Left forelimb (tissue), 1 donor: ENCODE measurements at places on chromosomes 1 and 21.

GRCh38 chr21:18387994-18388393 is 15.6 kb downstream of the TMPRSS15 start:
- DNase-seq, result no peak

DNA sequence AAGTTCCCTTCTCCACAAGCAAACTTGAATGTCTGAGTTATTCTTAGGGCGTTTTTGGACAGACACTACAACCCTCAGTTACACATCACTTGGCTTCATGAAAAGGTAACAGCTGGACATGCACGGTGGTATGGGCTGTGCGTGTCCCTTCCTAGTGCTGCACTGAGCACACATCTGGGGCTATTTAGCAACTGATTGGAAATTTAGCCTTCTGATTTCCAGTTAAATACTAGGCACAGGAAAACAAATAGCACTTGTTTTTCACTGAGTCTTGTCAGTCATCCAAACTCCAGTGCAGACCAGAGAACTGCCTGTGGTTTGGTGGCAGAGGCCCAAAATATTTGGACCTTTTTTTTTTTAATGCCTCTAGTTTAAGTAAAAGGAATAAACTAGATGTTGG is 134.7 kb downstream of the TGFBR3 start:
- DNase-seq, result no peak

GRCh38 chr1:208997726-208998312 is 585.7 kb upstream of the CAMK1G start:
- no peak for DNase-seq

DNA sequence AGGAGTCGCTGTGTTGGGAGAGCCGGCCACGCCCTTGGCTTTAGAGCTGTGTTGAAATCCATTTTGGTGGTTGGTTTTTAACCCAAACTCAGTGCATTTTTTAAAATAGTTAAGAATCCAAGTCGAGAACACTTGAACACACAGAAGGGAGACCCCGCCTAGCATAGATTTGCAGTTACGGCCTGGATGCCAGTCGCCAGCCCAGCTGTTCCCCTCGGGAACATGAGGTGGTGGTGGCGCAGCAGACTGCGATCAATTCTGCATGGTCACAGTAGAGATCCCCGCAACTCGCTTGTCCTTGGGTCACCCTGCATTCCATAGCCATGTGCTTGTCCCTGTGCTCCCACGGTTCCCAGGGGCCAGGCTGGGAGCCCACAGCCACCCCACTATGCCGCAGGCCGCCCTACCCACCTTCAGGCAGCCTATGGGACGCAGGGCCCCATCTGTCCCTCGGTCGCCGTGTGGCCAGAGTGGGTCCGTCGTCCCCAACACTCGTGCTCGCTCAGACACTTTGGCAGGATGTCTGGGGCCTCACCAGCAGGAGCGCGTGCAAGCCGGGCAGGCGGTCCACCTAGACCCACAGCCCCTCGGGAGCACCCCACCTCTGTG is 4.7 kb downstream of the C1orf35 start:
- peak; percentile 62 for DNase-seq

DNA sequence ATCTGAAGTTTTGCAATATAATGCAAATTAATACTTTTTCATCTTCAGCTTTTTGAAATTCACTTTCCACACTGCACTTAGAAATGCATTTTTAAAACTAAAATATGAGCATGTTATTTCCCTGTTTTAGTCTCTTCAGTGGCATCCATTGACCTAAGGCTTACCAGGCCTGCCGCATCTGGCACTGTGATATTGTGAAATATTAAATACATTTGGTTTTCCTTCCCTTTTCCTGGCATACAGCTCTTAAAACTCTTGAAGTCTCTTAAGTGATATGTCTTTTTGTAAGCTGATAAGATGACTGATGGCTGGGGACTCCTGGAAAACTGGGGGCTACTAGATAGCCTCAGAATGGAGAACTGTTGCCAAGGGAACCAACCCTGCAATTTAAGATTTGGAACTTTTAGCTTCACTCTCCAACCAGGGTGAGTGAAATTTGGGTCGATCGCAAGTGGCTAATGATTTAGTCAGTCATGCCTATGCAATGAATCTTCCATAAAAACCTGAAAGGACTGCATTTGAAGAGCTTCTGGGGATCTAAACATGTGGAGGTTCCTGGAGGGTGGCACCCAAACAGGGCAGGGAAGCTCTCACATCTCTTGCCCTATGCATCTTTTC is 75.5 kb upstream of the PDC start:
- no peak for DNase-seq

DNA sequence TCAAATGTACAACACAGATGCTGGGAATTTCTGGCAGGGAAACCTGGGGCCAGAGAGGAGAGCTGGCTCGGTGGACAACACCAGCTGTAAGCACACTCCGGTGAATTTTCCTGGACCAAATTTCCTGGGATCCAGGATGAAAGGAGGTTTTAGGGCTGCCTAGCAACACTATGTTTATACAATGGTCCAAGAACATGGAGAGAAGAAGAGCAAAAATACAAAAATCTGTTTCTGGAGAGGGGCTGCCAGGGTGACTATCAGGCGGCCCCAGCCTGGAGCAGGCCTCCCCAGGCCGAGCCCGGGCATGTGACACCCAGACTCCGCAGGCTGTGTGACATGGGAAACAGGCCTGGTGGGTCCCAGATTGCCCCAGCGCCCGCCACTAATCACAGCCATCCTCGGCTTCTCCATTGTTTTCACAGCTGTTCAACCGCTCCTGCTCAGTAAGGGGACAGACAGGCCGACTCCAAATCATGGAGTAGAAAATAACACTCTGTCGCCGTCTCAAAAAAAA is 336.0 kb upstream of the NFIA start:
- peak; percentile 79 for DNase-seq

DNA sequence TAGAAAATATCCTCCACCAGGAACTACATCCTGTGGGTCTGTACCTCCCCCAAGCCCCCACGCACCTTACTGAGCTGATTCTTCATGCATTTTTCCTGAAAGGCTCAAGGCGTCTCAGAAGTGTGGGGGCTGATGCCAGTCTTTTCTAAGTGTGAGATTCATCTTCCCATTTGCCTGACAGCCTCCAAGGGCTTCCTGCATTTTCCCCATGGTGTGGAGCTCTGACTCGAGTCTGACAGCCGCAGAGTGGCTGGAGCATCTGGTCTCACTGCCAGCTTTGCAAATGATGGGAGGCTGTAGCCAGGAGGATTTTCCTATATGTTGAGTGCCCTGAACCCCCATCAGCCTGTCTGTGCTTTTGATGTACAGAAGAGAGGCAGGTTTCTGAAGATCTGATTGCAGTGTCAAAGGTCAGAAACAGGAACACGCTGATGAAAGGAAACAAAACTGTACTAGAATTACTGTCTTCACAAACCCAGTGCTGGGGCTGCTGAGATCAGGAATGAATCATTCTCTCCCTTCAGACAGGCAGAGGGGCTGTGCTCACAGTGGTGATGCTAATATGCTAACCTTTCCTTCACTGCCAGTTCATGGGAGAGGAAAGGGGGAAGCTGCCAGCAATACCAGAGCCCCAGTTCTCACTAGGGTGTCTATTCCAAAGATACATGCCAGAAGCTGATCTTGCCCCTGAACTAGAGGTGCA is 201.5 kb upstream of the C1orf174 start:
- DNase-seq, result no peak

DNA sequence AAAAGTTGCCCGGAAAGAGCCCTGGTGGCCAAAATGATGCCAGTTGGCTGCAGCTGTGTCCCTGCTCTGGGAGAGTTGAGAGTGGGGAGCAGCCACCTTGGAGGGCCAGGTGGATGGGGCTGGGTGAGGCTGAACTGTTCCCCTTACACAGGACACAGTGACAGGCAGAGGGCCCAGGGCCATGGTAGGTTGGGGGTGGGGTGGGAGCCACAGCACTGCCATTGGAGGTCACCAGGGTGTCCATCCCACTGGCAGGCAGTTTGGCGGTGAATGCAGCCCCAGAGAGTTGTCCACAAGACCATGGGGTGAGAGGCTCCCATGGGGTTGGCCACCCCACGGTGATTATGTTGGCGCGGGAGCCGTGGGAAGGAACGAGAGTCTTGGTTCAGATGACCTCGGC is 87.7 kb downstream of the POFUT2 start:
- no peak for DNase-seq

GRCh38 chr1:226722901-226723656 is 16.0 kb downstream of the ITPKB start:
- DNase-seq, result no peak

DNA sequence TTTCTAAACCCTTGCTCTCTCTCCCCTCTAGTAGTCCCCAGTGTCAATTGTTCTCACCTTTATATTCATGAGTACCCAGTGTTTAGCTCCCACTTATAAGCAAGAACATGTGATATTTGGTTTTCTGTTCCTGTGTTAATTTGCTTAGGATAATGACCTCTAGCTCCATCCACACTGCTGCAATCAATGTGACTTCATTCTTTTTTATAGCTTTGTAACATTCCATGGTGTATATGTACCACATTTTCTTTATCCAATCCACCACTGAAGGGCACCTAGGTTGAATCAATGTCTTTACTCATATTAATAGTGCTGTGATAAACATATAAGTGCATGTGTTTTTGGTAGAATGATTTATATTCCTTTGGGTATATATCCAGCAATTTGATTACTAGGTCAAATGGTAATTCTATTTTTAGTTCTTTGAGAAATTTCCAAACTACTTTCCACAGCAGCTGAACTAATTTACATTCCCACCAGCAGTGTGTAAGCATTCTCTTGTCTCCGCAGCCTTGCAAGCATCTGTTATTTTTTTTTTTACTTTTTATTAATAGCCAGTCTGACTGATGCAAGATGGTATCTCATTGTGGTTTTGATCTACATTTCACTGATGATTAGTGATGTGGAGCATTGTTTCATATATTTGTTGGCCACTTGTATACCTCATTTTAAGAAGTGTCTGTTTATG is 277.8 kb downstream of the LTN1 start:
- DNase-seq, result no peak

DNA sequence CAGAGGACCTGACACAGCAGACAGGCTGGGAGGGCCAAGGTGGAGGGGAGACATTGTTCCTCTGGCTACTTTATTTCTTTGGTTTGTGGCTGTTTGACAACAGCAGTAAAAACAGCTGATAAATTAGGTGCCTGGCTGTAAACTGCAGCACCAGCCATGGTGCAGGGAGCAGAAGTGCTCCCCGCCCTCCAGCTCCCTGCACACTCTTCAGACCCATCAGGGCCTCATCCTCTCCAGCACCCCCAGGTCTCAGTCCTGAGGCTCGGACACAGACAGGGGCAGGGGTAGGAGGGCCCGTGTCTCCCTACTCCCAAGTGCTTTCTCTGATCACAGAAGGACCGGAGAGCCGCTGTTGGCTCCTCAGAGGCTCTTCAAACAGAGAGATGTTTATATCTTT is 17.7 kb upstream of the LRRN2 start:
- DNase-seq, result no peak

GRCh38 chr21:33058527-33058926 is 11.4 kb upstream of the OLIG1 start:
- DNase-seq, result no peak

DNA sequence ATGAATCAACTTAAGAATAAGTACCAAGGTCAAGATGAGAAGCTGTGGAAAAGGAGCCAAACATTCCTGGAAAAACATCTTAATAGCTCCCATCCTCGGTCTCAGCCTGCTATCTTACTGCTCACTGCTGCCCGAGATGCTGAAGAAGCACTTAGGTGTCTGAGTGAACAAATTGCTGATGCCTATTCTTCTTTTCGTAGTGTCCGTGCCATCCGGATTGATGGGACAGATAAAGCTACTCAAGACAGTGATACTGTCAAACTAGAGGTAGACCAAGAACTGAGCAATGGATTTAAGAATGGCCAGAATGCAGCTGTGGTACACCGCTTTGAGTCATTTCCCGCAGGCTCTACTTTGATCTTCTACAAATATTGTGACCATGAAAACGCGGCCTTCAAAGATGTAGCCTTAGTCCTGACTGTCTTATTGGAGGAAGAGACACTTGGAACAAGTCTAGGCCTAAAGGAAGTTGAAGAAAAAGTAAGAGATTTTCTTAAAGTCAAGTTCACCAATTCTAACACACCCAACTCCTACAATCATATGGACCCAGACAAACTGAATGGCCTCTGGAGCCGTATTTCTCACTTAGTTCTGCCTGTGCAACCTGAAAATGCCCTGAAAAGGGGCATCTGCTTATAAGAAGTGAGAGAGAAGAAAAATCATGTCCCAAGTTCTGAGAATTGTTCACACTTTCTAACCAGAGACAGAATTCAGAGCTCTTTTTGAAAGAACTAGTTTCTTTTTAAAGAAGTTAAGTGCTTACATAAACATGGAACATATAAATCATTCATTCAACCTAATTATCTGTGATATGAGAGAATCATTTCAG is 35.7 kb downstream of the TOR1AIP1 start:
- no peak for DNase-seq

DNA sequence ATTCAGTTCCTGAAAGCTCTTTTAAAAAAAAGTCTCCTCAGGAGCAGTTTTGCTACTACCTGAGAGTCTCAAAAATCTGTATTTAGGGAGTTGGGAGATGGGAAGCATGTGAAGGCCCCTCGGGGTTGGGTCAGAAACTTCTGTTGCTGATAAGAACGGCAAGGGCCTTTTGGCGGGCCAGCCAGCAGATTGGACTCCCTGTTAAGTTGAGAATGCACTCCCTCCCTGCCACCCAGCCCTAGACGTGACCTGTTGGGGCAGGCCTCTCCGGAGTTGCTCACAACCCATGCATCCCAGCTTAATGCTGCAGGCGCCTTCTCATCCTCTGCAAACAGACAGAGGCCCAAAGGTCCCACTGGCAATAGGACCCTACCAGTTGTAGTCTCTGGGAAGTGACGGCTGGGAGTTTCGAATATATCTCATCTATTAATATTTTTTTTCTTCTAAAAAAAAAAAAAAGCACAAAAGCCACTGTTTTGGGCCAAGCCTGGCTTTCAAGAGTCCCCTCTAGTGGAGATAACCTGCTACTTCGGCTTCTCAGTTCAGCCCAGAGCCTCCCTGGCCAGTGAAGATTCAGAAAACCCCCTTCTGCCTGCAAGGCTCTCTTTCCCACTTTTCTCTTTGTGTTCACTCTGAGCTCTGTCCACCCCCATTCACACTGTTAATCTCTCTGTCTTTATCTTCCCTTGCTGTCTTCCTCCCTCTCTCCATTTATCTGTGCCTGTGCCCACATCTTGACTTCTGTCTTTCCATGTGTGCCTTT is 5.3 kb downstream of the PLXNA2 start:
- no peak for DNase-seq

- DNase-seq, result no peak
Observed at GRCh38 chr1:25099343-25099951, 132.9 kb downstream of the SYF2 start.

DNA sequence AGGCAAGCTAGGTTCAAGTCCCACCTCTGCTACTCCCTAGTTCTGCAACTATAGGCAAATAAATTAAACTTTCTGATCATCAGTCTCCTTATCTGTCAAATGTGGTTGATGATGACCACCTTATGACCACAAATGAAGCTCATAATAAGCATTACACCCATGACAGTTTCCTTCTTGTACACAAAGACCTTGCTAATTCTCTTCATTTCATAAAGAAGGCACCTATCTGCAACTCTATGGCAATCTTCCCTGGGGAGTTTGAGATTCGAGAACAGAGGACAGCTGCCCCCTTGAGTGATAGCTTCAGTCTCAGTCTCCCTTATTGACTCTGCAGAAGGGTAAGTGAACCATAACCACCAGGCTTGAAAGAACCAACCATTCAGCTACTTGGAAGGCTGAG is 503.1 kb upstream of the DAB1 start:
- no peak for DNase-seq

- DNase-seq, result no peak
Observed at GRCh38 chr1:11441211-11441952, 37.6 kb upstream of the DISP3 start.
